ENCODE measurements at places on chromosomes 6 and 20.

DNA sequence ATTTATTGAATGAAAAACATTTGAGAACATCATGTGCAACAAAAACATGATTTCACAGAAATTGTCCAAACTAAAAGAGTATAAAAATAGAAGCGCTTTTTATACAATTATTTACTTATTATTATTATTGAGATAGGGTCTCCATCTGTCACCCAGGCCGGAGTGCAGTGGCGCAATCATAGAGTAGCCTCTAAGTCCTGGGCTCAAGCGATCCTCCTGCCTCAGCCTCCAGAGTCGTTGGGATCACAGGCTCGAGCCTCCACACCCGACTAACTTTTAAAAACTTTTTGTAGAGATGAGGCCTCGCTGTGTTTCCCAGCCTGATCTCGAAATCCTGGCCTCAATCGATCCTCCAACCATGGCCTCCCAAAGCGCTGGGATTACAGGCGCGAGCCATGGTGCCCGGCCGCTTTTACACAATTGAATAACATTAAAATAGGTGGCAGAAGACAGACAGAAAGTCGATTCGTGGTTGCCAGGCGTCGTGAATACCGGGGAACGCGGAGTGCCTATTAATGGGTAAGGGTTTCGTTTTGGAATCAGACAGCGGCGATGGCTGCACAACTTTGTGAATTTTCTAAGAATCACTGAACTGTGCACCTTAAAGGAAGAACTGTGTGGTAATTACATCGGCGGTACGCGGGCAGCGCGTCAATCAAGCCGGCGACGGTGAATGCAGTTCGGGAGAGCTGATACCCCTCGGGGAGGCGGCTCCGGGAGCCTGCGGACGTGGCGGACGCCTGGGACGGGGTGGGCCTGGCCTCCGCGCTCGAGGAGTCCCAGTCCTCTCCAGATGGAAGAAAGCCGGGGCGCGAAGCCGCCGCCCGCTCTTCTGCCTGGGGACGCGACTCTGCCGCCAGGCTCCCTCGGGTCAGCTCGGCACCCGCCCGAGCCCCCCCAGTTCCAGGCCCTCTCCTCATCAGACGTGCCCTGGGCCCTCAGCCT, 807 bp downstream of the TBC1D20 start:
- peak; percentile 72 for DNase-seq

DNA sequence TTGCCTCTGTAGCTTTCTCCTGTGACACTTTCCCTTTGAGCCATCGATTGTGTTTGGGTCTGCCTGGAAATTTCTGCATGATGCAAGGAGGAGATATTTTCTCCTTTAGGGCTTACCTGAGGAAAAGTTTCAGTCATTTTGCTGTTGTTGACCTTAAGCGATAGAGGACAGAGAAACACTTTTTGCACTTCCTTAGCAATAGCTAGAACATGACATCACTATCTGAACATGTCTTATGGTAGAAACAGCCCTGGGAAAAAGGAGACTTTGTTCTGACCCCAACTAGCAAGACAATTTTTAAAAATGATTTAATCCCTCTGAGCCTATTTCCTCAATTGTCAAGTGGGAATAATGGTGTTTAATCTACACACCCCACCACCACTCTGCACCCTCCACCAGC, 9.7 kb upstream of the FILIP1 start:
- DNase-seq, result no peak

DNA sequence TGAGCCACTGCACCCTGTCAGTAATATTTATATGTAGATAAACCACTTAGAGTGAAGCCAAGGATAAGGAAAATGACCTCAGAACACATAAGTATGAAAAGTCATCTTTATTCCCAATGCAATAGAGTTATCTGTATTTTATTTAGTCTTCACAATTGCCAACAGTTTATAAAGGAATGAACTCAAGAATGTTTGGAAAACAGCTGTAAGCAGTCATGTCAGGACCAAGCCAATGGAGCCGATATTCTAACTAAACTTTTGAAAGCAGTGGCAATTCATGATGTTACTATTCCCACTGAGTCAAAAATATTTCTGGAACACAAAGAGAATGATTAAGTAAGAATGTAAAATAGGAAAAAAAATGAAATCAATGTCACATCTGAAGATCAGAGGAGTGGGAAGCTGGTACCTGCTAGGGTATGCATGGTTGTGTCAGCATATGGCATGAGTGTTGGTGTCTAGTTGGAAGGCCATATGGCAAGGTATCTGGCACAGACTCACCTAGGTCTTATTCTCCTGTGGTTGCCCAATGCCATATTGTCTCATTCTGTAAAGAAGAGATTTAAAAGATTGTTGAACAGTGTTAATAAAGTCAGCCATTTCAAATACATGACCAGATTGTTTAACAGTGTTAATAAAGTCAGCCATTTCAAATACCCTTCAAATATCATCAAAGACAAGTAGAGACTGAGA, 118.2 kb downstream of the ADAT2 start:
- DNase-seq, result no peak

DNA sequence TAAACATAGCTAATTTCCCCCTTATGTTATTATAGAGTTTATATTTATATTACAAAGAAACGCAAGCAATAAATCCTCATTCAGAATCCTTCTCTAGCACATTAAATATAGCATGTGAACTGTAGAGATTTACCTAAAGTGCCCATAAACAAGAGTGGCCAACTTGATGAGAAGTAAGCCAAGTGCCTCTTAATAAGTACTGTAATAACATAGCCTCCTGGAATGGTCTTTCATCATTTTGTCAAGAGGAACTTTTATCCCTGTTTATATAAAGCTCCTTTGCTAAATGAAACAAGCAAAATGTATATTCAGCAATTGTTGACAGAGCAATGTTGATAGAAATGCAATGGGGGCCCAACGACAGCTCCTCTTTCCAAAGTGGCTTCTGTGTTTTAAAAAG, 195.0 kb downstream of the ARHGAP18 start:
- no peak for DNase-seq

DNA sequence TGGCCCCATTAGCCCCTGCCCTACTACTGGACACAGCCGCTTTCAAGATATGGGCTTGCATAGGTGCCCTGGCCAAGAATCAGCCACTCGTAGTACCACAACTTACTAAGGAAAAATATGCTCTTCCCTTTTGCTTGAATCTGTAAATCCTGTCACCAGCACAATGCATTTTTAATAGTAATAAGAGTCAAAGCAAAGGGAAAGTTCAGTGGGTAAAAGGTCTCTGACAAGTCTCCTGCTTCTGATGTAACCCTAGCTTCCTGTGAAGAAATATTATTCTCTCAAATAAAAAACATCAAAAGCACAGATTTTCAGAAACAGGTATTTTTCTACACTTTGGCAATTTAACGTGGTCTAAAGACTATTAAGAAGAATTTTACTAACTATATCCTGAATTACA, 373.8 kb downstream of the GJA1 start:
- DNase-seq, result no peak

DNA sequence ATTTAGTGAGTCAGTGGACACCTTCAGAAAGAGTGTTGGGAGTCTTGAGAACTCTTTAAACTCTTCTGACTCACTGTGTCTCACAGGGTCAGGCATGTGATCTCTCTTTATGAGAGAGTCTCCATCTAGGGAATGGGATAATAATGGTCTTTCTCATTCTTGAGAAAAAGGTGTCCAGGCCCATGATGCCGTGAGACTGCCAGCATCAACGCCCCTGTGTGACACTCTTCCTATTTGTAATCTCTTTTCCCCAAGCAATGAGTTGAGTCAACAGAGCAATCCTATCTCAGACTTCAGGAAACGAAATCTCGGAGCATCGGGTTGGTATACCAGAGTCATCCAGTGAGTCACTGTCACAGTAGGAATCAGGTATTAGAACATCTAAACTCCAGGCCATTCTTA, 82.3 kb upstream of the BMP2 start:
- DNase-seq, result no peak

- DNase-seq, result no peak
These were observed 149.9 kb downstream of the CEBPB start for GRCh38 chr20:50340541-50340940.
